ENCODE measurements at places on chromosomes 6 and 20.
A peak's percentile ranks its signal among the peaks of the same experiment; 100 is the strongest.

DNA sequence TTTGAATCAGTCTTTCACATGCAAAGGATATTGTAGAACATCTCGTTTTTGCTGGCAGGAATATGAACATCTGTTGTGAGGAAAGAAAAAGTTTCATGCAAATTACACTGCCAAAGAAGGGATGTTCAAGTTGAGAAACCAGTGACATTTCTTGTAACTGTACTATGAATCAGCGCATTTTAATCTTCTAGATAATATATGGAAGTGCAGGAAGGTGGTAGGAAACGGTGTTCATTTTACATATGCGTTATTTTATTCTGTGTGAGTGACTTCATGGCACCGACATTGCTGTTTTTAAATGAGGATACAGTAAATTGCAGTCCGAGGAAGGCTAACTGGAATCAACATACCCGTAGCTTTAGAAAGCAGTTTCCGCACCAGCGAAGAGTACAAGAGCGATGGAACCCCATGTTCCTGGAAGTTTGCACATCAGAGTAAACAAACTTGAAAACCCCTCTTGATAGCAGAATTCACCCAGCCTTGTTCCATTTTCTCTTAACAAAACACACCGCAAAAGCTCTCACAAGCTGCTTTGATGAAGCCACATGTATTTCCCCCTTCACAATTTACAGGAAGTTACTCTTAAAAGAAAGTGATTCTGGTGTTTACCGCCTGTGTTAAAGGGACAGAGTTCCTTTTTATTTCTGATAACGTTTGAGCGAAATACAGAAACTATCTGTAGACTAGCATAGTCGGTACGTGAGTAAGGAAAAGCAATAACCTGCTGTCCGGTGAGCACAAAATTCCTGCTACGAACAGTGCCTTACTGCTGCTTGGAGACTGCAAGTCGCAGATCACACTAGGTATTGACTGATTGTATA is 11.5 kb downstream of the PRDM1 start:
- no peak for DNase-seq

- DNase-seq, result no peak
Measured at GRCh38 chr6:157466342-157466648, 85.3 kb downstream of the ZDHHC14 start.

DNA sequence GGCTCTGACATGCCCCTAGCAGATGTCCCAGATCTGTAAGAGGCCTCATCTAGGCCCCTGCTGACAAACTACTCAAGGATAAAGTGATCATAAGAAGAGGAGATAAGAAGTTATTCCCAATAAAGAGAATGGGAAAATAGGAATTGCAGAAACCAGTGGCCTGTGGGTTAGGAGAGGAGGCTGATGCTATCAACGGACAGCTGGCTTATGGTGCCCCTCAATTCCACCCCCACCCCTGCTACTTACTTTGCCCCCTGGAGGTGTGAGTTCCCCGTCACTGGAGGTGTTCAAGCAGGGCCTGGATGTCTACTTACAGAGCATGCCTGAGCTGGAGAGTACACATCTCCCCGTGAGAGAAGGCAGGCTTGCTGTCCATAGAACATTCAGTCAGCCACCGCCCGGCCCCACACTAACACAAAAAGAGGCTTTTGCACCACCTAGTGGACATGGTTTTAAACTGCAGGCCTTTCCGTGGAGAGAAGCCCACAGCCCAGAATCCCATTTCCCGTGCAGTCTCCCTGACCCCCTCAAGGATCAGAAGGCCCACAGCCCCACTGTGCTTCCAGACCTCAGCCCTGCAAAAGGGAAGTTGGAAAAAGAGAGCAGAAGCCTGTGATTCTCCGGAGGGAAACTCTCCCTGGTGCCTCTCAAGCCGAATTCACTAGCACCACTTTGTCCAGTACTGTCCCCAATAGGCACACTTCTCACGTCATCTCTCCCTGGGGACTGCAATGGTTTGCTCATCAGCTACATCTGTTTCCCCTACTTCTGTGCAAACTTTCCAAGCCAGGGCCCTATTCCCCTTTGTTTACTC is 23.8 kb upstream of the BNIP5 start:
- peak; percentile 71 for DNase-seq

DNA sequence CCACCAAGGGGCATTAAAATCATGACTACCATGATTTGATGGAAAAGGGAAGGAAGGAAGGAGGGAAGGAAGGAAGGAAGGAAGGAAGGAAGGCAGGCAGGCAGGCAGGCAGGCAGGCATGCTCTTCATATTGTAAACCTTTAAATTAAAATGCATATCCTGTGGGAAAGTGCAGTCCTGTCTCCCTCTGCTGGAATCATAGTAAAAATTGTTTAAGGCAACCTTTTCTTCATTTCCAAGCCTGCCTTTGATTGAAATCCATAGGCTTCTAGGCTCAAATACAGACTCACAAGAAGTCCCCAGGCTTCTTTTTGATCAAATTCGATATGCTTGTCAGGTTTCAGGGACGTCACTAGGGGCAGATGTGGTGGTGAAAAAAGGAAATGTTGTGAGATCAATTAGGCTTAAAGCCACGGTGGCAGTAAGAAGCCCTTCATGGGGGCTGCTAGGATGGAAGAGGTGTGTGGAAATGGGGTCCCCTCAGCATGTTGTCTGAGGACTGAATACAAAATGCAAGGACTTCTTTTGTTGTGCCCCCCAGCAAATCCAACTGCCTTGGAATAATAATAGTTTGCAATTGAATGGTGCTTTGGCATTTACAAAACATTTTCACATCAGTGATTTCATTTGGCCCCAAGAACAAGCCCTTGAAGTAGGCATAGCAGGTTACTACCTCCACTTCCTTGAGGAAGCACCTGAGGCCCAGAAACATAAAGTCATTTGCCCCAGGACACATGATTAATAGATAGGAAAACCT is 25.6 kb upstream of the GABRR1 start:
- DNase-seq, result no peak

DNA sequence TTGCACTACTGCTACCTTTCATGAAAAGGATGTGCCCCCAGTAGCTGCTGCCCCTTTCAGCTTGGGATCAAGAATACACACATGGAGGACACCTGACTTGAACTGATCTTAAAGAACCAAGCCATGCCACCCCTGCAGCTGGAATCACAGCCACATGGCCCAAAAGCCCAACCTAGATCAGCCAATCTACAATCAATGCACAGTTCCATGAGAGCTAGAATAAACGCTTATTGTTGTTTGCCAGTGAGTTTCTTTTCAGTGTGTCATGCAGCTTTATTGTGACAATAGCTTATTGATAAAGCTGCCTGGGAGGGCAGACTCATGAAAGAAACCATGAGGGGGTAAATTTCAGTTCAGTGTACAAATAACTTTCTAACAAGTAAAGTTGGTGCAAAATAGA is 397.7 kb downstream of the PTPRT start:
- DNase-seq, result no peak
